ENCODE measurements at places on chromosomes 2 and 18.

- no peak for DNase-seq
These were observed 1280.5 kb upstream of the ZEB2 start for GRCh38 chr2:145800151-145801091.

DNA sequence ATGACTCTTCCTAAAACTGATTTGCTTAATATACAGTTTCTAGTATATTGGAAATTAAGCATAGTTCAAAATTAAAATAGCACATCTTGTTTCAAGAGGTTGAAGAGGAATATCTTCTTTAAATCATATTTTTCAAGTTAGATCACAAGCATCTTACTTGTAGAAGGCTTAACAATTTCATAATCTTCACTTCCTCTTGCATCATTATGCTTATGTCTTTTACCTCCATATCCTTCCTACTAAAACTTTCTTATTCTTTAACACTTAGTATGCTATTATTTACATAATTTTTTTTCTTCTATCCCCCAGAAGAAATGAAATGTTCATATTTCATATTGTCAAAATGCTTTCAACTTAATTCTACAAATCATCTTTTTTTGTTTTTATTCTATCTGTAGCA, 1354.9 kb upstream of the TMEFF2 start:
- DNase-seq: no peak

- DNase-seq: no peak
These were observed 3.2 kb downstream of the NMUR1 start for GRCh38 chr2:231527091-231527395.

- no peak for DNase-seq
These were observed 84.1 kb upstream of the NABP1 start for GRCh38 chr2:191593622-191594385.

DNA sequence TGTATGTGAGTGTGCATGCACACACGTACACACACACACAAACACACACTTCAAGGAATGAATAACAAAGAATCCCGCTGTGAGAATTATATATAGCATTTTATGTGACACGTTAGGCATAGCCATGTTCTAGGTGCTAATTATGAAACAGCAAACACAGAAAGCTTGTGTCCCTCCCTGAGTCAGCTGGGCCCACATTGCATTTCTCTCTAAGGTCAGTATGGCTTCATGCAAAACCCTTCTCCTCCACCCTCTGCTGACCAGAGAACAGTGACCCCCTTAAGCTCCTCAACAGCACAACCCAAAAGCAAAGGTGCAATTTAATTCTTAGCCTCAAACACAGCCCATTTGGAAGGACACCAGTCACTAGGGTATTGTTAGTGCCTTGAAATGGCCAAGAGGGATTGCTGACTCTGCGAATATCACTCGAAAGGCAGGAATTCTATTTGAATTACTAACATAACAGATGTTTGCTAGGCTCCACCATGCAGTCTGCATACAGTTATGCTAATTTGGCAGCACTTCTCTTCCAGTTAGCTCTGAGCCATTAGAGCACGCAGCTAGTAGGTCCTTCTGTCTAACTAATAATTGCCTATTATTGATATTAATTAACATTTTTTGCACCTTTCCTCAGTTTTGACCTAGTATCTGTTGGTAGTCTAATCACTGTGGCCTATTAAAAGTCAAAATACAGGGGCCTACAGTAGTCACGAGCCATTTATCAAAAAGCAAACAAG, 149.0 kb downstream of the LNPK start:
- DNase-seq: no peak

- DNase-seq: no peak
These were observed 275.3 kb downstream of the EIPR1 start for GRCh38 chr2:3102081-3102921.

- DNase-seq: no peak
These were observed 7.9 kb downstream of the TMEM198 start for GRCh38 chr2:219551441-219552381.

DNA sequence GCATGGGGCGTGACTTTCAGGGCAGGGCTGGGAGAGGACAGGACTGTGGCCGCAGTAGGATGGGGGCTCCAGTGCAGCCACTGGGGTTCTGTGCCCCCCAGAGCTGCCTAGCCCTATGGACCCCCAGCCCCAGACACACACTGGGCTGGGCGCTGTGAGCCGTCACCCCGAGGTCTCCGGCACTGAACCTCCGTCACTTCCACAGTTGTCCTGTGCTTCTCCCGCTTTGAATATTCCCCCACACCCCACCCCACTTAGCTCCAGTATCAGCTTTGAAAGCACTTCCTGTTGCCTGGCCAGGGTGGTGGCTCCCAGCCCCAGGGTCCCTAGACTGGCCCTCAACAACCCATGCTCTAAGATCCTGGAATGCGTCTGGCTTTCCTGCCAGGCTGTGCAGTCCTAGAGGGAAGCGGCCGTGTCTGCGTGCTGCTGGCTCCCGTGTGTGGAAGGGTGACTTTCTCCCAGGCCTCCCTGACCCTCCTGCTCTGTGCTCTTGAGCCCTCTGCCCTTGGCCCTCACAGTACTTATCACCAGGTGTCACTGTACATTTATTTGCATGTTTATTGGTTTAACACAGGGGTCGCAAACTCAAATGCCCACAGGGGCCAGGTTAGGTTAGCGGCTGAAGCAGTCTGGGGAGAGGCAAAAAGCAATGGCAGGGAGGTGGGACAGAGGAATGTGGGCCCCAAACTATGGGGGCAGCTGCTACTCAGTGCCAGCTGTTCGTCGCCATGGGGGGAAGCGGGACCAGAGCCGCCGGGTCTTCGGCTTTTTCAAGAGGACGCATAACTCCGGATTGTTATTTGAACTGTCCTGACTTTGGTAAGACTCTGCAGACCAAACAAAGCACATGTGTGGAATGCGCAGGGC, 9.9 kb downstream of the OBSL1 start:
- no peak for DNase-seq

GRCh38 chr2:15485949-15486348, 75.2 kb downstream of the NBAS start:
- no peak for DNase-seq

- no peak for DNase-seq
These were observed 38.1 kb upstream of the STAT1 start for GRCh38 chr2:191051825-191052778.

GRCh38 chr18:366466-367061, 98.7 kb upstream of the THOC1 start:
- DNase-seq: no peak

- no peak for DNase-seq
These were observed 16.9 kb upstream of the MREG start for GRCh38 chr2:216030216-216030615.

DNA sequence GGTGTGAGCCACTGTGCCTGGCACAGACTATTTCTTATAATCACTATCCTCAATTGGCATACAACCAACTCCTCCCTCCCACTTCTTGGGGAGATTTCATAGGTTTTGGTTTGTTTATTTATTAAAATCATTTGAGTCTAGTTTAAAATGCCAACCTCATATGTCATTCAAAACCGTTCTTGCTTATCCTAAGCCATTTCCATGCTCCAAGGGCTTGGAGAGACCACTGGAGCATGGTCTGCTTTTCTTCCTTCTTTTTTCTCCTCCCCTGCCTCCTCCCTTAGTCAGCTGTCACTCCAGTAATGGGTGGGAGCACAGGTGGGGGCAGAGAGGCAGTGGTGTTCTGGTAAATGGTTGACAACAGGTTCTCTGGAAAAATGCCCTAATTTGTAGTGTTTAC, 20.4 kb upstream of the KCNS3 start:
- no peak for DNase-seq

DNA sequence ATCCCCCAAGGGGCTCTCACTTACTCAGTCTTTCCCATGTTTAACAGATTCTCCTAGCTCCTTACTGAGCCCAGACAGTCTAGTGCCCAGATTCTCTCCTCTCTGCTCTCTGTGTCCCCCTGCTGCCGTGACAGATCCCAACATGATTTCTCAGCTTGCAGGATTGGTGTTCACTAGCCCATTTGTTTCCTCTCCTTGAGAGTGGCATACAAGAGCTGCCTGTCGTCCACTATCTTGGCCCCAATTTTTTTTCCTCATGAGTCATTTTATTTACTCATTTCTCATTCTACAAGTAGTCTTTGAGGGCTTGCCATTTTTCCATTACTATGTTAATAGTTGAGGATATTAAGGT, 199.9 kb upstream of the FN1 start:
- DNase-seq: no peak

GRCh38 chr2:66494708-66495107, 59.8 kb downstream of the MEIS1 start:
- no peak for DNase-seq

DNA sequence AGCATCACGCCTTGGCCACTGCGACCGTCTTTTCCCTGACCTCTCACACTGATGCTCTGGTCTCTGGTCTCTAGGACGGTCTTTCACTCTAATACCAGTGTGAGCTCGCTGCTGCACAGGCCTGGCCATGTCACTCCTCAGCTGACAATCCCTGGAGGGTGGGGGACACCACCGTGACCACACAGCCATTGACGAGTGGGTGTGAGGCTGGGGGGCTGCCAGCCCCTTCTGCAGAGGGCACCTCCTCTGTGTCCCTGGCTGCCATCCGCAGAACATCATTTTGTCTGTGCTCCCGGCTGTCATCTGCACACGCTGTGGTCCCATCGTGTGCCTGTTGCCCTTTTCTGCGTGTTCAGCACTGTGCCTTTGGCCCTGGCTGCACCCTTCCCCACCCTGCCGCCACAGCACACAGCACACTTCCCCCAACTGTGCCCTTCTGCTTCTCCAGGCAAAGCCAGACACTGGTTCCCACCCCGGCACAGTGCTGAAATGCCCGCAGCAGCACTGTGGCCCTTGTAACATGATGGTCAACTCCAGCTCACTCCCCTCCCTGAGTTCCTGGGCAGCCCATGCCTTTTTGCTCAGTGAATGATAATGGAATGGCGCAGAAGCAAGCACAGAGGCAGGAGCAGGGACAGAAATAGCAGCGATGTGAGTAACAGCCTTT, 30.4 kb upstream of the INHBB start:
- DNase-seq: no peak

GRCh38 chr18:7729868-7730267, 162.8 kb downstream of the PTPRM start:
- no peak for DNase-seq

GRCh38 chr2:124797049-124797448, 772.0 kb downstream of the CNTNAP5 start:
- no peak for DNase-seq

DNA sequence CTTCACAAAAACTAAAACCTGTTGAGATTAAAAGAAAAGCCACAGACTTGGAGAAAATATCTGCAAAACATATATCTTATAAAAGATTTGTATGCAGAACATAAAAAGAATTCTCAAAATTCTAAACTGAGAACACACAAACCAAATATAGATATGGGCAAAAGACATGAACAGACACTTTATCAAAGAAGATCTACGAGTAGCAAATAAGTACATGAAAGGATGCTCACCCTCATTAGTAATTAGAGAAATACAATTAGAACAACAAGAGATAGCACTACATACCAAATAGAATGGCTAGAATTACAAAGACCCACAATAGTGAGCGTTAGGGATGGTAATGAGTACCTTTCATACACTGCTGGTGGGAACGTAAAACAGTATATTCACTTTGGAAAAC, 63.9 kb upstream of the ZNF397 start:
- no peak for DNase-seq

- DNase-seq: no peak
These were observed 111.8 kb downstream of the STPG4 start for GRCh38 chr2:47043142-47043890.

GRCh38 chr2:228239207-228239906, 57.9 kb upstream of the SPHKAP start:
- no peak for DNase-seq

- no peak for DNase-seq
These were observed 87.4 kb upstream of the AGAP1 start for GRCh38 chr2:235406430-235406829.

DNA sequence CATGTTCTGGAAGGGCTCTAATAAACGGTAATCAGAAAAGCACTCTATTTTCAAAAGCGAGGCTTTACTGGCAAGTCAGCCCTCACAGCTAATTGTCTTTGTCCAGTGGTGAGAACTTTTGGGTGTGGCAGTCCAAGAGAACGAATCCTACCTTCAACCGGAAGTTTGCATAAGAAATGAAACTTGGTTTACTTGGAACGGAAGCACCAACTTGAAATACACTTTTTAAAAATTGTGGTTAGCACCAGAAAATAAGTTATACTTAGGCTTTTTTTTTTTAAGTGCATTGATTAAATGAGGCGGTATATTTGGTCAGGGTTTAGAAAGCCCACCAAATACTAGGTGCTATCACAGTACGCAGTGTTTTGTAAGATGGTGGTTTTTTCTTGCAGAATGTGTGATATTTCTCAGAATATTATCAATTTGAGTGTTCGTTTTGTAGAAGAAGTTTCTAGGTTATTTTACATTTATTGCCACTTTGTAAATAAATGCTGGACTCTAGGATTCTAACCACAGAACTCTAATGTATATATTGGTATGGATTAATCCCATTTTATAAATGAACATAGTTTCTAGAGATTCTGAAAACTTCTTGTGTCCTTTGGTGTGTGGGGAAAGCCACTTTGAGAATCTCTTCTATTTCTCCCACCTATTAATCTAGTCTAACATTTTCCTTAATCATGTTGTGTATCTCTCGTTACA, 1.2 kb downstream of the MYL12A start:
- no peak for DNase-seq

DNA sequence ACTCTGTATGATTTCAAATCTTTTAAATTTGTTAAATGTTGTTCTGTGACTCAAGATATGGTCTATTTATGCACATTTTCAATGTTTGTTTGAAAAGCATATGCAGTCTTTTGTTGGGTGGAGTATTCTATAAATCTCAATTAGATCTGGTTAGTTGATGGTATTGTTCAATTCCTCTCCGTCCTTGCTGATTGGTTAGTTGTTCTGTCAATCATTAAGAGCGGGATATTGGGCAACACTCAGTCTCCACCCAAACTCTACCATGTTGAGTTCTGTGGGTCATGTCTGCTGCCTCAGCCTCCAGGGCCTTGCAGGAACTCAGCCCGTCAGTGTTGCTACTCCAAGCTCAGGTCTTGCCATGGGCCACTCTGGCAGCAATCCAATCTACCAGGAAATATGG, 118.9 kb downstream of the VWA3B start:
- DNase-seq: no peak
